Tibial nerve (tissue), 4 donors: ENCODE measurements at places on chromosomes 2 and 18. TPM values are rescaled to one million over a fixed set of nuclear protein-coding genes. Genes with fewer than 3 reads are reported as not detected.
A peak's percentile ranks its signal among the peaks of the same experiment; 100 is the strongest.

DNA sequence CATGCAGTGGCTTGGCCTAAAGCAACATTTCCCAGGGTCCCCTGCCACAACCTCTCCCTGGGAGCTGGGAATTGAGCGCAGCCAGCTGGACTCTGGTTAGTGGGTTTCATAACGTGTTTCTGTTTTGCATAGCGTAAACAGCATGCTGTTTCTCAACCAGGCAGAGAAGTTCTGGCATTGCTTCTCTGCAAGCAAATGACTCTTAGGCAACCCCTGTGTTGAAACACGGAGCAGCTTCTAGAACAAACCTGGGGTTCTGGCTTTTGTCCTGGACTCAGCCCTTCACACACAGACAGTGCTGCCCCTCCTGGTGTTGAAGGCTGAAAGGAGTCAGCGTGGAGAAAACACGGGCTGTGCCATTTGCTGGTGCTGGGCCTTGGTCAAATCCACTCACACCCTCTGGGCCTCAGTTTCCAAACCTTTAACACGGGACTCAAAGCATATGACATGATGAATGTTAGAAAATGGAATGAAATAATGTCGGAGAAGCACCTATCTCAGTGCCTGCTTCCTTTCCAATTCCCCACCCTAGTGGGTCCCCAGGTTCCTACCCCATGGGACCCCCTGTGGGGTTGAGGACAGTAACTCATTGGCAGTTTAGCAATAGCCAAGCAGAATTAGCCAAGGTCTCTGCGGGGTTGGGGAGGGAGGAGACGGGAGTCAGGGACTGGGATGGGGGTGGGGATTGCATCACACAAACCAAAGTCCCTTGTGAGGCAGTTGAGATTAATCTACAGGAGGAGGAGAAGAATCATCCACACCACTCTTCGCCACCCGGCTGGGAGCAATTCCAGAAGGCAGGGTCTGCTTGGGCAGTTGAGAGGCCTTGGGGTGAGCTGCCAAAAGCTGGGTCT, 30.2 kb upstream of the IL1R2 start:
- DNase-seq, result peak; percentile 73

GRCh38 chr2:150887926-150888325, 373.7 kb downstream of the RBM43 start:
- no peak for DNase-seq

GRCh38 chr2:187453078-187453641, 5.1 kb upstream of the CALCRL start:
- DNase-seq, result no peak

Gene AKAIN1
- total RNA-seq, result not detected

DNA sequence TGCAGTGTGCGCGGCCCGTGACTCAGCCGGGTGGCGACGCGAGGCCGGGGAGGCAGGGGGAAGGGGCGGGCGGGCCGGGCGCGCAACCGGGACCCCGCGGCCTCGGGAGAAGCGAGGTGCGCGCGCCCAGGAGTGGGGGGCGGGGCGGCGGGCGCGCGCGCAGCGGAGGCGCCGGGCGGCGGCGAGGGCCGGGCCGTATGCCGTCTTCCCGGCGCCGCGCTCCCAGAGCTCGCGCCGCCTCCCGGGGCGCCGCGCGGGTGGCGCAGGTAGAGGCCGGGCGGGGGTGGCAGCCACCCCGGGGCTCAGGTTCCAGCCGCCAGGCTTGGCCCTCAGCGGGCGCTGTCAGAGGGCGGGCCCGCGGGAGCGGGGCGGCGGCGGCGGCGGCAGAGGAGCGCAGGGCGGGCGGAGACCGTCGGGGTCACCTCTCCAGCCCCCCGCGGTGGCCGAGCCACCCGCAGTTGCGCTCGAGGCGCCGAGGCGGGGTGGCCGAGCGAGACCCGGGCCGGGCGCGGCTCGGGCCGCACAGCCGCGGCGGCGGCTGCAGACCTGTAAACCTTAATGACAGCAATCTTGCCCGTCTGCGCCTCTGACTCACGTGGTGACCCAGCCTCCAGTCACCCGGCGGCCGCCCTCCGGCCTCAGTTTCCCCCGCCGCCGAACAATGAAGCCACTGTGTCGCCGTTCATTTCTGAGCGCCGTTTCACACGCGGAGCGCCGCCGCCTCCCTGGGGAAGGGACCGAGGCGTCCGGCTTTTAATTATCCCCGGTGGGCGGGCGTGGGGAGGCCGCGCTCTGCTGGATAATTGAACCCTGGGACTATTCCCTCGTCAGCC, 25.3 kb upstream of the SMAD7 start:
- DNase-seq, result no peak

Gene CFC1
- not detected for total RNA-seq

DNA sequence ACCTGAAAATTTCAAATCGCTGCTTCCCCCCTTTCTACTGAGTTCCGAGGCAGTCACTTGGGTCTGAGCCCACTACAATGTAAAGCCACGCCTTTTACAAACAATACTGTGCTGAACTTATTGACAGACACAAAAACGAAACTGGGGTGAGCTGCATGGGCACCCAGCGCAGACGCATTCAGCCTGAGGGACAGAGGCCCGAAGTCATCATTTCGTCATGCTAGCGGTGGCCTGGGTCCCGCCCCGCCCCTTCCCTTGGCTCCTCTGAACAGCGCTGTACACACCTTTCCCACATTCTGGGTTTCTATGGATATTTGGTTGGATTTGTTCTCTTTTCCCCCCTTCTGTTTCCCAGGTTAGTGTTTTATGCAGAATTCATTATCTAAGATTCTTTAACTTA, 71.7 kb downstream of the EIPR1 start:
- DNase-seq, result no peak

- no peak for DNase-seq
Observed at GRCh38 chr18:24372279-24372872, 25.2 kb downstream of the OSBPL1A start.

DNA sequence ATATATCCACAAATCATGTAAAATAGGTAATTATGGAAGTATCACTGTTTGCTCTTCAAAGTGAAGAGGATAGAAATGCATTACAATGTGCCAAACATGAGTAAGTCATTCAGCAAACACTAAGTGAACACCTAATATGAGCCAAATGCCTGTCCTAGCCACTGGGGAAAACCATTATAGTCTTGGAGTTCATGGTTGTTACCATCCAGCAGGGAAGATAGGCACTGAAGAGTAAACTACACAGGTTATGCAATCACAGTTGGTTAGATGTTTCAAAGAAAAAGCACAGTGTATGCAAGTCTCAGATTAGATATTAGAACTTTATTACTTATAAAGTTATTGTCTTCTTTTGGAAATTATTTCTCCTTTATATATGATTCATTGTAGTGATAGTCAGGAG, 3.9 kb upstream of the SERPINB2 start:
- DNase-seq, result no peak

Gene SPR
- total RNA-seq, result 24.9 TPM

GRCh38 chr2:65037178-65037577, 19.0 kb upstream of the CEP68 start:
- DNase-seq, result no peak

DNA sequence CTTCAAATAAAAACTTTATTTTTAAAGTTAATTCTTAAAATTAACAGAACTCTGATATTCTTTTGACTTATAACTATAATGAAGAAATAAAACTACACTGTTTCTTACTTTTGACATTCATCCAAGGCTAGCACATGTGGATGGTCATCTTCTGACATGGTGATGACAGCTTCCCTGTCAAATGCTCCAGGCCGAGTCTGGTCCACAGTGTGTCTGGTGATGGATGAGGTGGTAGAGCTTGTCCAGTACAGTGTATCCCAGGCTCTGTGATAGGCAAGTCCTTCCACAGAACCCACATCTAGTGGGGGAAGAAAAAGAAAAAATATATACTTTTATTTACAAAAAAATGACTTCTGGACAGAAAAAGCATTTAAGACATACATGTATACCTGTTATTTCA, 1529.5 kb downstream of the LRP1B start:
- no peak for DNase-seq

Gene FTCDNL1
- total RNA-seq, result 9.0 TPM

DNA sequence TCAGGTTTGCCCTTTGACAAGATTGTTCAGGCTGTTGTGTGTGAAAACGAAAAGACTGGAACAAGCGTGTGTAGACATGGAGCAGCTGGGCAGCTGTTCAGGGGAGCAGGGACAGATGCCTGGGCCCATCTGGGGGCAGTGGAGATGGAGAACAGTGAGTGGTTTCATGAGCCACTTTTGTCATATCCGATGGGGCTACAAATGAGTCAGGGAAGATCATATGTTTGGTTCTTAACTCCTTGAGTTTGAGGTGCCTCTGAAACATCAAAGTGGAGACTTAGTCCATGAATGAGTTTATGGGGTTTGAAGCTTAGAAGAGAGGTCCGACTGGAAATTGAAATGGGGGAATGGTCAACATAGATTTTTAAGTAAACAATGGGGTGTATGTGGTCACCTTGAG, 9.3 kb upstream of the PLB1 start:
- no peak for DNase-seq

GRCh38 chr2:98565286-98565860, 42.9 kb downstream of the COA5 start:
- DNase-seq, result no peak

Gene C2orf80
- not detected for total RNA-seq
